ENCODE measurements at places on chromosomes 6 and 20. TPM values are rescaled to one million over a fixed set of nuclear protein-coding genes. Genes with fewer than 3 reads are reported as not detected.

The HEY2 gene
- total RNA-seq: 0.05 TPM

The SULF2 gene
- total RNA-seq: 34.4 TPM

The LKAAEAR1 gene
- not detected for total RNA-seq

The ABHD12 gene
- 39.2 TPM for total RNA-seq

The PSORS1C1 gene
- 0.89 TPM for total RNA-seq

The C20orf204 gene
- total RNA-seq: 0.88 TPM

The COL19A1 gene
- total RNA-seq: 1.0 TPM

The COL11A2 gene
- total RNA-seq: 0.37 TPM

The ZNF184 gene
- total RNA-seq: 7.2 TPM

The TAF4 gene
- 7.3 TPM for total RNA-seq

The HAO1 gene
- total RNA-seq: not detected
